ENCODE measurements at places on chromosomes 1 and 21.

- DNase-seq = no peak
Observed at GRCh38 chr1:65310078-65310587, 790 bp downstream of the DNAJC6 start.

DNA sequence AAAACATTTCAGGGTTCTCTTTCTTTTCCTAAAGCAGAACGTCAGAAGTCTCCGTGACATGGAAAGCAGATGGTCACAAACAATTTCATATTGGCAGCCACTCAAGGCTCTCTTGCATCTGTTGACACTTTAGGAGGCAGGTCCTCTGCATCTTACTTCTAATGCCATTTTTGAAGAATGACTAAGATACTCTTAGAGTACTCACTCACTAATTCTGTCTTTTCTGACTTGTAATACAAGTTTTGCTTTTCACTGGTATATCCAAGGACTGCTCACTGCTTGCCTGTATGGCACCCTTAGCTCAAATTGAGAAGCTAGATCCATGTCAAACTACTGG is 68.3 kb downstream of the PRRX1 start:
- DNase-seq = no peak

GRCh38 chr21:33249331-33250002 is 16.7 kb upstream of the IL10RB start:
- no peak for DNase-seq

DNA sequence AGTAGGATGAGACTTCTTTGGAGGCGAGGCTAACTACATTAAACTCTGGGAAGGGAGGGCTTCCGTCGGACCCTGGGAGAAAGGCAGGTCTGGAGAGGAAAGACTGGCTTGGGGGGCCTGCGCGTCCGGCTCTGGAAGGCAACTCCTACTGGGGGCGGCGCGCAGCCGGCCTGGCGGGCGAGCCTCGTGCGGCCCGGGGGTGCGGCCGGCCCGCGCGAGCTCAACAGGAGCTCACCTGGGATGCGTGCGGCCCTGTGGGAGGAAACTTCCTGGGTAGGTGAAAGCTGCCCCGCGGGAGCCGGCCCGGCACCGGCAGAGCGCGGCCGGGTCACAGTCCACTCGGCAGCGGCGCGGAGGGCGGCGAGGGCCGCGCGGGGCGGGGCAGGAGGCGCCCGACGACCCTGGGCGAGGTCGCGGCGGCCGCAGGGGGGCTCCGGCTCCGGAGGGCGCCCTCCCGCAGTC is 449 bp downstream of the EPS15 start:
- peak; percentile 82 for DNase-seq

- DNase-seq = no peak
Observed at GRCh38 chr1:85976516-85977205, 179.9 kb downstream of the COL24A1 start.

DNA sequence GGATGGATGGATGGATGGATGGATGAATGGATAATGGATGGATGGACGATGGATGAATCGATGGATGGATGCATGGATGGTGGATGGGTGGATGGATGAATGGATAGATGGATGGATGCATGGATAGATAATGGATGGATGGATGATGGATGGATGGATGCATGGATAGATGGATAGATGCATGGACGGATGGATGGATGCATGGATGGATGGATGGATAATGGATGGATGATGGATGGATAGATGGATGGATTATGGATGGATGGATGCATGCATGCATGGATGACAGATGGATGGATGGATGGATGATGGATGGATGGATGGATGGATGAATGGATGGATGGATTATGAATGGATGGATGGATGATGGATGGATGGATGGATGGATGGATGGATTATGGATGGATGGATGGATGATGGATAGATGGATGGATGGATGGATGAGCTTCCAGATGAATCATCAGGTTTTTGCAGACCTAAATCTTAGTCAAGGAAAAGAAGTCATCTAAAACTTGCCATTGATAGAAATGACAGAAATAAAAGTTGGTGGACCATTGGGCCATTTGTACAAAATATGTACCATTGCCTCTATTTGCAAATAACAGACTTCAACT is 175.4 kb upstream of the KLHDC7A start:
- DNase-seq = no peak

GRCh38 chr1:235060607-235061470 is 67.8 kb downstream of the TOMM20 start:
- peak; percentile 50 for DNase-seq

- no peak for DNase-seq
Observed at GRCh38 chr1:38241594-38242334, 195.2 kb upstream of the POU3F1 start.

DNA sequence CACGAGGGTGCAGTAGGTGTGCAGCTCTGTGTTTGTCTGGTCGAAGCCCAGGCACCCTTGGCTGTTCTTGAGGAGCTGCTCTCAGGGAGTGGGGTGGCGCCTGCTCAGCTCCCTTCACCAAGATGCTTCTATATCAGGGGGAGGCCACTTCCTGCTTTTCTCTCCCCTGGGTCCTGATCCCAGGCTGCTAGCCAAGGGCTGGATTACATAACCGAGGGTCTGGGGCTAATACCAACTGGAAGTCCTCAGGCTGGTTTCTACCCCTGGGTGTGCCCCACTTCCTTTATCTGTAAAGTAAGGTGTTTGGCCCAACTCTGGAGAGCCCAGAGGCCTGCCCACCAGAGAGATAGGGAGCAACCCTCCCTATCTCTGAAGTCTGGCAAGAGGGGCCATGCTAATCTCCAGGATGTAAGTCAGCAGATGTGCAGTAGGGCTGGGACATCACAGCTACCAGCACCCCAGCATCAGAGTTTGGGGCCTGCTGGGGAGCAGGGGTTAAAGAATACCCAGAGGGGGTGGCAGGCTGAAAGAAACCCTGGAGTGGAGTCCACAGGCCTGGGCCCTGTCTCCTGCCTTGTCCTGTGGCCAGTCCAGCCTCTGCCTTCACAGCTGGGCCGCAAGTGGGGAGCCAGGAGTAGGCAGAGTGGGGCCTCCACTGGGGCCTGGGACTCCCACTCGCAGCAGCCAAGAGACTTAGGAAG is 2.1 kb downstream of the SELENBP1 start:
- DNase-seq = no peak

DNA sequence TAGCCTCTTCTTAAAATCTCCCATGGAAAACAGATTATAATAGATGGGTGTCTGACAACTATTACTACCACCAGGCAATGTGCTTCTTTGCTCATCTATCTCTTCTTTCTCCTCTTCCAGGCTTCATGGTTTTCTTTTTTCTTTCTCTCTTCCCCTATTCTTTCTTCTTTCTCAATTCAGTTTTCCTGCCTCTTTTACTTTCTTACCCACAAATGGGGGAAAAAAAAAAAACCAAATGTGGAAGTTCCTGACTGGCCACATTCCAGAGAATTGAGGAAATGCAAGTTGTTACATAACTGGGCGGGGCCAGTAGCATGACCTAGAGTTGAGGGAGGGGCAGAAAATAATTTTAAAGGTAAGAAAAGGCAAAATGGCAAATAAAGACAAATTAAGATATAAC is 10.9 kb upstream of the SMG7 start:
- DNase-seq = peak; percentile 36

DNA sequence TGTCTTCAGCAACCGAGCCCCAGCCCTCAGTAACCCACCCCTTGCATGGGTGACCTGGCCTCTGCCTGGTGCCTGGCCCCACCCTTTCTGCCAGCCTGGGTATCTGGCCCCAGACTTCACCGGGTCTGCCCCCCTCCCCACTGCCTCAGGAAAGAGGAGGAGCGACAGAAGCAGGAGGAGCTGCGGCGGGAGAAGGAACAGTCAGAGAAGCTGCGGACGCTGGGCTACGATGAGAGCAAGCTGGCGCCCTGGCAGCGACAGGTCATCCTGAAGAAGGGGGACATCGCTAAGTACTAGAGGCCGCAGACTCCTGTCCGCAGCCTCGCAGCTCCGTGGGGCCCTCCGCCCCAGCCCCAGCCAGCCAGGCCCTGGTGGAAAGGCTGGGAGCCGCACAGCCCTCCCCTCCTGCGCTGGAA is 6.1 kb downstream of the TNFRSF25 start:
- no peak for DNase-seq

- no peak for DNase-seq
Observed at GRCh38 chr1:24551960-24552571, 3.8 kb upstream of the NCMAP start.

DNA sequence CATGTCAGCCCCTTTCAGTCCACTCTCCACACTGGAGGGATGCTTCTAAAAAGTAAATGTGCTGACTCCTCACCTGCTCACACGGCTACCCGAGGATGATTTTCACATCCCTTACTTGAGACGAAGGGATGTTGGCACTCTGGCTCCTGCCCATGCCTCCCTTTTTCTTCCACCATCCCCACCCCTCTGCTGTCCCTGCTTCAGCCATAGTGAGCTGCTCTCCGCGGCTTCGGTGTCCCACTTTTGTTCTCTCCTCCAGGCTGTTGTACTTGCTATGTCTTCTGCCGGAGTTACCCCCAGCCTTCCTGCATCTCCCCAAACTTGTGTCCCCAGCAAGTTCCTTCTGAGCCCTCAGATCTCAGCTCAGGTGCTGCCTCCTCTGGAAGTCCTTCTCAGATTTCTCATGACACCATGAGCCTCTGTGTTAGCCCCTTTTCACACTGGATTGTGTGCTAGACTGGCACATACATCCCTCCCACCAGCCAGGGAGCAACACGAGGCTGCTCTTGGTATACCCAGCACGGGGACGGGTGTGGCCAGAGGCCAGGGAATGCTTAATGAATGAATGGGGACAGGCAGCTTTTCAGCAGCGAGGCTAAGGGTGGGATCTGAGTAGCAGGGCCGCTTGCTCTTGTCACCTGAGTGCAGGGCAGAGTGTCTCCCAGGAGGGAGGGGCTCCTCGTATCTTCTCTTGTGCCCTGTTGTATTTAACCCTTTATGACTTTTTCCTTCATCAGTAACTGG is 1.3 kb downstream of the ACOT11 start:
- no peak for DNase-seq

- DNase-seq = no peak
Observed at GRCh38 chr21:35042836-35043235, 6.3 kb downstream of the RUNX1 start.

GRCh38 chr21:45830221-45830640 is 151.3 kb upstream of the COL6A1 start:
- peak; percentile 48 for DNase-seq

DNA sequence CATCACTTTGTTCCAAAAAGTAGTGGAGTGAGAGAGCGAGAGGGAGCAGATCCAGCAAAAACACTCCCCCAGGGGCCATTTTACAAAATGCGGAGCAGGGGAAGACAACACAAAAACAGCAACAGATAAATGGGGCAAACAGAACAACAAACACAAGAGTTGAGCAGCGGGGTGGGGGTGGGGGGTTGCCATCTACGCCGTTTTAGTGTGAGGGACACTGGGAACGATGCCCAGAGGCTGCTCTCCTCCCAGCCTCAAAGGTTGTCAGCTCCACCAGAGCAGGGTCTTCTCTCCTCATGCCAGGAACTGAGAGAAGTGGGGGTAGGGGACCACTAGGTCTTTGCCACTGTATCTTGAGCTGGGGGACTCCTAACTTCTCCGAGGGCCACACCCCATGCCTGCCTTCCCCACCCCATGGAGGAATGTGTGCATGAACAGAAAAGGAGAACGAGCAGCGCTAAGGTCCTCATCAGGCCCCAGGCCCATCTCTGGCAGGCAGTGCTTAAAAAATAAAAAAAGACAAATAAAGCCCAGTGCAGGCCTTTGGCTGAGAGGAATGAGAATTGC is 1.3 kb upstream of the PBXIP1 start:
- DNase-seq = no peak

DNA sequence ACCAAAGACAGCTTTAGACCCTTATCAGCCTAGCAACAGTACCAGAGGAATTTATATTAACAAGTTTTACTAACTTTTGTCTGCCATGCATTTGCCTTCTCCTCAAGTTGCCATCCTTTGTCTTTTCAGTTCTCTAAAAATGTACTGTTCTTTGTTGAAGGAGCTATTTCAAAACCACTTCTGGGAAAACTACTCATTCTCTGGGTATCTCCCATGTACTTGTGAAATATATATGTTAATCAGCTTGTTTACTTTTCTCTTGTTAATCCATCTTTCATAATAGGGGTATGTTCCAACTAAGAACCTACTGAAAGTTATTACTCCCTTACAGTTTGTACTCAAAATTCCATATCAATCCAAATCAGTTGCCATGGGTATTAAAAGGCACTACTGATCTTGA is 16.3 kb downstream of the DPYD start:
- DNase-seq = no peak

- no peak for DNase-seq
Observed at GRCh38 chr1:155044365-155044764, 6.8 kb upstream of the ADAM15 start.

DNA sequence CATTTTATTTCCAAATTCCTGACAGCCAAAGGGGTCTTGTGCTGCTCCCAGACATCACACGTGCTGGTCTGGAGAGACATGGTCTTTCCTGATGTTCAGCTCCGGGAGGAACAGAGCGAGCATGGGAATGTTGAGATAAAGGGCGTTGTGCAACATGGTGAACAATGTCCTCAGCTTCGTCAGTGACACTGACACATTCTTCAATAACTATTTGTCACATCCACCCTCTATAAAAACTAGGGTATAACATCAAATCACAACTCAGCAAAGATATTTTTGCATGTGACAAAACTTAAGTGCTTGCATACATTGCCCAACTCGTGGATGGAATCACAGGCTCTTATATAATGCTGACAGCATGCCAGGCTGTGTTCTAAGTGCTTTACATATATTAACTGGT is 42.4 kb upstream of the GRHL3 start:
- DNase-seq = no peak

DNA sequence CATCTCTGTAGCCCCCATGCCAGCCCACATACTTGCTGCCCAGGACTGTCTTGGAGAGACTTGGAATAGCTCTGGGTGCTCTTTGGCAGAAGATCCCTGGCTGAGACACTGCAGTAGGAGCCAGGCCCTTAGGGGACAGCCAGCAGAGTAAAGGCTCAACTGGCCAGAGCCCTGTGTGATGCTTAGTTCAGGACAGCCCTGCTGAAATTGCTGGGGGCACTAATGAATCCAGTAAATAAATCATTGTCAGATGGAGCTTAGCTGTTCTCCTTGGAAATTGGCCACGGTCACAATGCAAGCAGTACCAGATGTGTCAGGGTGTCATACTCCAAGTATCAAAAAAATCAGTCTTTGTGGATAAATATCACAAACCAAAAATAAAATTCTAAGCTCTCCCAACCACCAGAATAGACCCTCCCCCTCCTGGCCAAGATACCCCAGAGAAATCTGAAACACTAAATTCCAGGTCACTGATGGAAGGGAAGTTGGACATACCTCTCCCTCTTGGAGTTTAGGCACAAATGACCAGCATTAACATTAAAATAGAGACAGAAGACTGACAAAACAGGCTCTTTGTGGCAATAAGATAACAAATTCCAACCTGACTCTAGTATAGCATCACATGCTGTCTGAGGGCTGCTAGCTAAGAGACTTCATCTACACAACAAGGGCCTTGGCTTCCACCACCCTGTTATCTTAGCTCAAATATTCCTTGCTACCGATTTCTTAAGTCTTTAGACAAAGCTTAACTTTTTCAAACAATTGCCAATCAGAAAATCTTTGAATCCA is 83.2 kb upstream of the DNAH14 start:
- DNase-seq = no peak

- DNase-seq = no peak
Observed at GRCh38 chr1:225770561-225771248, 6.9 kb upstream of the SRP9 start.

All from left colon (tissue), 2 donors.